ENCODE measurements at places on chromosomes 7 and 10.

GRCh38 chr10:33365871-33366411 is 31.5 kb upstream of the NRP1 start:
- no peak for DNase-seq

DNA sequence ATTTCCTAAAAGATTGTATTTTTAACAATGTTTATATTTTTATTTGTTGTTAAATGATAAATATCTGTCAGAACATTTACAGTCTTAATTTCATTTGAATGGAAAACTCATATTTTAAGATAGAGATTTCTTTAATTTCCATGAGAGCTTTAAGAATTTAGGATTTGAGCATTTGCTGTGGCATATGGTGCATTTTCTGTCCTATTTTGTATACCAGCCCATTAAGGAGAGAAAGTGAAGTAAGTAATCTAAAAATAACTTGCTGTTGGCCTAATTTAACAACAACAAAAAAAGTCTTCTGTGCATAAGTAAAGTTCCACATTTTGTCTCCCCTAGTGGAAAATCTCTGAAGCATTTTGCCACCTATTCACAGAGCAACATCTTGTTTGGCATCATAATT is 190.9 kb upstream of the PPP1R3A start:
- no peak for DNase-seq

DNA sequence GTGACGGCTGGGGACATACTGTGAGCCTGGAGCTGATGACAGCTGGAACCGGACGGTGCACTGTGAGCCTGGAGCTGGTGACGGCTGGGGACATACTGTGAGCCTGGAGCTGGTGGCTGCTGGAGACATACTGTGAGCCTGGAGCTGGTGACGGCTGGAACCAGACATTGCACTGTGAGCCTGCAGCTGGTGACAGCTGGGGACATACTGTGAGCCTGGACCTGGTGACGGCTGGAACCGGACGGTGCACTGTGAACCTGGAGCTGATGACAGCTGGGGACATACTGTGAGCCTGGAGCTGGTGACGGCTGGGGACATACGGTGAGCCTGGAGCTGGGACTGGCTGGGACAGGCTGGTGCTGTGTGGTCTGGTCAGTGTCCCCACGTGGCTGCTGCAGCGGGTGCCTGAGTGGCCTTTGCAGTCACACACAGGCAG is 47.9 kb downstream of the PTPRN2 start:
- no peak for DNase-seq

- peak; percentile 70 for DNase-seq
Measured at GRCh38 chr10:8055420-8056349, 1.2 kb downstream of the GATA3 start.

DNA sequence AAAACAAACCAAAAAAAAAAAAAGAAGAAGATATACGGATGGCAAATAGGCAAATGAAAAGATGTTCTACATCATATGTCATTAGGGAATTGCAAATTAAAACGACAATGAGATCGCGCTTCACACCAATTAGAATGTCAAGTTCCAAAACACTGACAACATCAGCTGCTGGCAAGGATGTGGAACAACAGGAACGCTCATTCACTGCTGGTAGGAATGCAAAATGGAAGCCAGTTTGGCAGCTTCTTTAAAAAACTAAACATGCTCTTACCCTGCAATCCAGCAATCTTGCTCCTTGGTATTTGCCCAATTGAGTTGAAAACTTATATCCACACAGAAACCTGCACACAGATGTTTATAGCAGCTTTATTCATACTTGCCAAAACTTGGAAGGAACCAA is 34.8 kb downstream of the CALML5 start:
- no peak for DNase-seq

DNA sequence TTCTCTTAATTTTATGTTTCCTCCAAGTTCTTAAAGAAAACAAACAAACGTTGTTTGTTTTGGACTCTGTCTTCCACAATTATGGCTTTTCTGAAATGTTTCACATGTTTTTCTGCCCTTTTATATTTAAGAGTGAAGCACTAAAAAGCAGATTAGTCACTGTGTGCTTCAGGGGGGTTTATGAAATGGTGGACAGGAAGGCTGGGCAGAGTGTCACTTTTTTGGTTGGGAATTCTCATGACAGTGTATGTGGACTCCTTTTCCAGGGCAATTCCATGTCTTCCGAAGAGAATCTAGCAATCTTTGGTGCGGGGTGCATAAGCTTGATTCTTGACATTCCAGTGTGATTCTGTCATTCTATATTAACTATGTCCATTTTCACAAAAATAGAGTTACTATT is 669.4 kb downstream of the PARD3 start:
- no peak for DNase-seq

- DNase-seq = no peak
Measured at GRCh38 chr7:35604595-35604994, 90.3 kb downstream of the HERPUD2 start.

DNA sequence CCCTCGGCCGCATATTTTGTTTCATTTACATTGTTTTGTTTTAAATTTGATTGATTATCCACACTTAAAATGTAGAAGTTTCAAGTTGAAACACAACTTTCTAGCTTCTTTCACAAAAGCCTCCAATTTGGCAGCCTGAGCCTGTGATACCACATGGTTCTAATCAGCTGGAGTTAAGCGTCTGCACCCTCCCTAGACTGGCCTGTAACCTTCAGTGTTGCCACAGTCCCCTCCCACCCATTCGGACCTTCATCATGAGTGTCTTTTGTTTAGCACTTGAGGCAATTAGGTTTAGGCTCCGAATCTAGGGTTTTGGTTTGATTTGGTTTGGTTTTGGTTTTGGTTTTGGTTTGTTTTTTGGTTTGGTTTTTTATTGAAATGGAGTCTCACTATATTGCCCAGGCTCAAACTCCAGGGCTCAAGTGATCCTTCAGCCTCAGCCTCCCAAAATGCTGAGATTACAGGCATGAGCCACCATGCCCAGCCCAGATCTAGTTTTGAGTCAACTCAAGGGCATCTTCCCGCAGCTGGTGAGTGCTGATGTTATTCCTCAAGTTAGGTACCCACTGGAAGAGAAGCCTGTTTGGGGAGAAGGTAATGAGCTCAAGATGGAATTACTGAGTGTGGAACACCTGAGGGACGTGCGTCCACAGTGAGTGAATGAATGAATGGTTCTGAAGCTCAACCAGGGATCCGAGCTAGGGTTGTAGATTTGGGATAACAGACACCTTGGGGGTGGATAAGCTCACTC is 201.4 kb downstream of the HECW1 start:
- peak; percentile 32 for DNase-seq

- no peak for DNase-seq
Measured at GRCh38 chr10:78619115-78619851, 449.5 kb upstream of the ZMIZ1 start.

- no peak for DNase-seq
Measured at GRCh38 chr10:71746344-71747037, 26.8 kb downstream of the VSIR start.

- no peak for DNase-seq
Measured at GRCh38 chr7:117674617-117675016, 194.8 kb downstream of the CFTR start.

DNA sequence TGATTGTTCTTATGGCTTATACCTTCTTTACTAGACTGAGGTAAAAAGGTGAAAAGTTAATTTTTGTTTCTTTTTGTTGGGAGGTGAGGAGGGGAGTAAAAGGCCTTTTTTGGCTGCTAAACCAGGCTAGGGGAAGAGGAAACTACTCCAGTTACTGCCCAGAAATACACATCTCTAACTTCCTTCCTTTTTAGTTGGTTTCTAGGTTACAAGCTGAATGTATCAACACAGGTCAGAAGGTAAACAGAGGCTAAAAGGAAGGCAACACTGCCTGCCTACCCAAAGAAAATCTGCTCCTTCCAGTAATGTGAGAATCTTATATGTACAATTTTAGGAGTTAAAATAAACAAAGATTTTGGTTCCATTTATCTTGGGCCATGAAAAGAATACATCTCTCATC is 140.4 kb downstream of the NRBF2 start:
- DNase-seq = no peak

GRCh38 chr7:156667110-156667426 is 26.5 kb downstream of the RNF32 start:
- no peak for DNase-seq

- DNase-seq = no peak
Measured at GRCh38 chr7:50147951-50148808, 55.1 kb upstream of the ZPBP start.

DNA sequence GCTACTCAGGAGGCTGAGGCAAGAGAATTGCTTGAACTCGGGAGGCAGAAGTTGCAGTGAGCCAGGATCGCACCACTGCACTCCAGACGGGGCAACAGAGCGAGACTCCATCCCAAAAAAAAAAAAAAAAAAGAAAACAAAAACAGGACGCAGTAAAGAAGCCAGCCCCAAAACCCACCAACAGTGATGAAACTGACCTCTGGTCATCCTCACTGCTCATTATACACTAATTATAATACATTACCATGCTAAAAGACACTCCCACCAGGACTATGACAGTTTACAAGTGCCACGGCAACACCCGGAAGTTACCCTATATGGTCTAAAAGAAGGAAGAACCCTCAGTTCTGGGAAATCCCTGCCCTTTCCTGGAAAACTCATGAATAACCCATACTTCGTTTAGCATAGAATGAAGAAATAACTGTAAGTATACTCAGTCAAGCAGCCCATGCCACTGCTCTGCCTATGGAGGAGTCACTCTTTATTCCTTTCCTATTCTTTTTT is 40.0 kb upstream of the EIF4H start:
- DNase-seq = no peak

- no peak for DNase-seq
Measured at GRCh38 chr7:128019288-128019687, 11.9 kb downstream of the LRRC4 start.

DNA sequence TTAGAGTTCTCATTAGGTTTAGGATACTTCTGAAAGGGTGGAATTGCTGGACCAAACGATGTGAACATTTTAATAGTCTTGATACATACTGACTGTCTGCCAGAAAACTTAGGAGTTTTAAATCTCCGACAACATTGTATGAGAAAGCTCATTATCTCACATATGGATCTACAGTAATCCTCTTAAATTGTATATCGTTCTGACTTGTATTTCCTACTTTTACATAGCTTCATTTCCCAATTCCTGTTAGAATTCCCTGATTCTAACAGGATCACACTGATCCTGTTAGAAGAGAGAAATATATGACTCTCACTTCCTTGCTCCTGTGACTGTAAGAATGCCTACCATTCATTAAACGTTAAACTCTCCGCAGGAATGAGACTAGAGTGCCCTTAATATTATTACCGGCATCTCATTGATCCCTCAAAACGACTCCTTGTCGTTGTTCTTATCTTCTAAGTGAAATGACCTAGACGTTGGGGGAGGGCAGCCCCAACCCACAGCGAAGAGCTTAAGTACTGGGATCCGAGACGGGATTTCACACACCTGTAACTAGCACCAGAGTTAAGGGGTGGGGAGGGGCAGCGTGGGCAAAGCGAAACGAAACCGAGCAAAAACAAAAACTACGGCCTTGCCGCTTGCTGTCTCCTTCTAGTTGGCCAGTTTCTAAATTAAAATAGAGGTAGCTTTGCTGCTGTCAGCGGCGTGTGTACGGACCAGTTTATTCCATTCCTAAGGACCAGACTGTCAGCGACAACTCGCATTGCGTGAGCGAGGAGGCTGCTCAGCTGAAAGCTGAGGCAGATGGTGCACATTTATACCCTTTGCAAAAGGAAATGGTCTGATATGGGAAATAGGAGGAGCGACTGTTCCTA is 678 bp upstream of the TMEM106B start:
- peak; percentile 6 for DNase-seq

DNA sequence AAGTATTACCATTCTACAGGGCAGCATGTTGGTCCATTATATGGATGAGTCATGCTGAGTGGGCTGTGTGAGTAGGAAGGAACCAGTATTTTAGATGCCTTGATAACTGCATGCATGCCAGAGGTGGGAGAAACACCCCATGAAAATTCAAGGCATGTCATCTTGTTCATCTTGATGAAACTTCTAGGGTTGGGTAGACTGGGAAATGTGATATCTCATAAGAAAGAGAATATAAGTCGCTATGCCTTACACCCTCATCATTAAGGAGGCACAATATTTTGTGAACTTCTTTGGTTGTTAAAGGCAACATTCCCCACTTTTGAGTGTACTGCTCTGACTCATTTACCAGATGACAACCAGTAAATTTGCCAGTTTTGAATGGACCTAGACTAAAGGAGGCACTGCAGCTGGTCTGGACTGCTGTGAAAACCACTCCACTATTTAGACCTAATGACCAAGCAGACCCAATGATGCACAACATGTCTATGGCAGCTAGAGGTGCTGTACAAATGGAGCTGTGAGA is 48.0 kb downstream of the ZNF365 start:
- DNase-seq = no peak

DNA sequence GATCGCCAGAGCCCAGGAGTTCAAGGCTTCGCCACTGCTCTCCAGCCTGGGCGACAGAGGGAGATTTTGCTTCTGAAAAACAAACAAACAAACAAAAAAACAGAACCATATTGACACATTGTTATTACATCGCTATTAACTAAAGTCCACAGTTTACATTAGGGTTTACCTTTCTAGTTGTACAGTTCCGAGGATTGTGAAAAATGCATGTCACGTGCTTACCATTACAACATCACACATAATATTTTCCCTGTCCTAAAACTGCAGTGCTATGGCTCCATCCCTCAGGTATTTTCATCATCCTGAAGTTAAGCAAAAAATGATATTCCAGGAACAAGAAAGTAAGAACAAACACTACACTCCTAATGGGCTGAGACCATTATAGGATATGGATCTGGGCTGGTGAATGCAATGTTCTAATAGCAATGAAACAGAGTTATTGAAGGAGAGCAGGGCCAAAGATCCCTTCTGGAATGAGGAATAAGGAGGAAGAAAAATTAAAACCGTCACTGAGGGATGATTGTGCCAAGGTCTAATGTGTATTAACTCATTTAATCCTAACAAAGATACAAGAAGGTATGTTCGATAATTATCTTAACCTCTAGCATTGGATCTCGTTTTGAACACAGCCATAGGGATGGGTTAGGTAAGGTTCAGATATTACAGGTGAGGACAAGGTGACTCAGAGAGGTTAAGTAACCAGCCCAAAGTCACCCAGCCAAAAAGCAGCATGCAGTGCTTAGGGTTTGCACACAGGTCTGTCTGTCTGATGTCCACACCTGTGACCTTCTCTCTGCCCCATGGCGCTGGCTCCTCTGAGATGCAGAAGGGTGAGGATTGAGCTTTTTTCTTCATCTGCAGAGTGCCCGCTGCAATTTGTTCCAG is 14.0 kb upstream of the CUX1 start:
- no peak for DNase-seq

GRCh38 chr7:129502708-129503685 is 666 bp downstream of the SMKR1 start:
- DNase-seq = no peak

- DNase-seq = no peak
Measured at GRCh38 chr7:72243329-72243728, 168.8 kb downstream of the CALN1 start.

Data from GM13977 (cell line).